NCI-H1436 treated with DMSO at 0.1 percent for 48 hours (cell line): ENCODE measurements at places on chromosomes 3 and 15.

DNA sequence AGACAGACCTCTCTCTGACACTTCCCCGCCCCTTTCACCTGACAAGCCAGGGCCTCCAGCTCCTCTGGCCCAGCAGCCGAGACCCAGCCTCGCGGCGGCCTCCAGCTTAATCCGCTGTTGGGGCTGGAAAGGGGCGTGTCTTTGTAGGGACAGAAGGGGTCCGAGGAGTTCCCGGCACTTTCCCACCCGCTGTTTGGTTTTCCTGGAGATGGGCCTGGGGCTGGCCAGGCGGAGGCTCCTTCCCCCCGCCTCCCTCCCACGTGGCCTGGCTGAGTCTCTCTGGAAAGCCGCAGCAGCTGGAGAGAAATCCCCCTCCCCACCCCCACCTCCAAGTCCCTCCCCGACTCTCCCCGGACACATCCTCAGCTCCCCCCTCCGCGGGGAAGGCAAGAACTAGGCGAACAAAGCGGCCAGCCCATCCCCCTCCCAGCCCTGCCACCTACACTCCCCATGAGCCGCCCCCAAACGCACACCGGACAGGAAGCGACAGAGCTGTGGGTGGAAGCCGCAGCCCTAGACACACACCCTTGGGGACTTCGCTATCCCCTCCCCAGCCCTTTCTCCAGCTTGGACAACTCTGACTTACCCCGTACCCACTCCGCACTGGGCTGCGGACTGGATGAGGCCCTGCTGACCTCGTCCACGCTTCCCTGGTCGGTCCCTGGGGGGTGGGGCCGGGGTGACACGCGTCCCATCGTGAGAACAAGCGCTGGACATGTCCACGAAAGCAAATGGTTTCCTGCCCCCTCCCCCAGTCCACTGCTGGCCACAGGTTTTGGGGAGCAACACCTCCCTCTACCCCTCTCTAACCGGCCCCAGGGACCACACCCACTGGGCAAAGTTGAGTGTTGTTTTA is 1.2 kb downstream of the IGDCC4 start:
- DNase-seq, result no peak

- no peak for DNase-seq
Observed at GRCh38 chr3:78621061-78621716, 1146.6 kb downstream of the ROBO1 start.

- no peak for DNase-seq
Observed at GRCh38 chr3:126102530-126102951, 18.6 kb upstream of the SLC41A3 start.

DNA sequence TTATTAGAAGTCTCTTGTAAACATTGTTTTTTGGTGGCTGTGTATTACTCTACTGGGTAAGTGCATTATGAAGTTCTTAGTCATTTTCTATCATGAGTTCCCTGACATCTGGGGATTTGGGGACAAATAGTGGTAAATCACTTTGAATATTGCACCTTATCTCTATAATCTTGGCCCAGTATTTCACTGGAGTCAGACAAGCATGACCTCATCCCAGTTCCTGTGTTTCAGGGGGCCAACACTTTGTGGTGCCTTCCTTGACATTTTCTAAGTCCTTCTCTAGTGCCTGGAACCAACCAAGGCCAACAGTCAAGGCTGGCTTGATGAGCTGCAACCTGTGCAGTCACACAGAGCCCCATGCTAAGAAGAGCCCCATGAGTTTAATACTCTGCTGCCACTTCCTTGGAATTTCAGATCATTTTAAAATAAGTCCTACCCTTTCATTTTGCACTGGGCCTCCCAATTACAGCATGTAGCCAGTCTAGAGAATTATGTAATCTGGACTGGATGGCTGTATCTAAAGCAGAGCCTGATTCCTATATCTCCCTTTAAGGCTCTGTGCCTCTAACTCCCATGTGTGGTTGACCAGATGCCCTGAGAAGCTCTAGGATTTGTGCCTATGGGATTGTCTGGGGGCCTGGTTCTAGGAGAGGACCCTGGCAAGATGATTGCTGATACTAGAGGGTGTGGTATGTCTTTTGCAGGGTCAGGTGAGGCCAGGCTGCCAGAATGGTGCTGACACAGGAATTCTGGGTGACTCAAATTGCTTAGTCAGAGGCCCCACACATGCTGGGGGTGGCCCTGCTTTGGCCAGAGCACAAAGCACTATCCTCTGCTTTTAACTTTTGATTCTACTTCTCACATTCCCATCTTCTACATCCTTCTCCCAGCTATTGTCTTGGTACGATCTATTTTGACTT is 319.6 kb upstream of the TBC1D5 start:
- DNase-seq, result no peak

DNA sequence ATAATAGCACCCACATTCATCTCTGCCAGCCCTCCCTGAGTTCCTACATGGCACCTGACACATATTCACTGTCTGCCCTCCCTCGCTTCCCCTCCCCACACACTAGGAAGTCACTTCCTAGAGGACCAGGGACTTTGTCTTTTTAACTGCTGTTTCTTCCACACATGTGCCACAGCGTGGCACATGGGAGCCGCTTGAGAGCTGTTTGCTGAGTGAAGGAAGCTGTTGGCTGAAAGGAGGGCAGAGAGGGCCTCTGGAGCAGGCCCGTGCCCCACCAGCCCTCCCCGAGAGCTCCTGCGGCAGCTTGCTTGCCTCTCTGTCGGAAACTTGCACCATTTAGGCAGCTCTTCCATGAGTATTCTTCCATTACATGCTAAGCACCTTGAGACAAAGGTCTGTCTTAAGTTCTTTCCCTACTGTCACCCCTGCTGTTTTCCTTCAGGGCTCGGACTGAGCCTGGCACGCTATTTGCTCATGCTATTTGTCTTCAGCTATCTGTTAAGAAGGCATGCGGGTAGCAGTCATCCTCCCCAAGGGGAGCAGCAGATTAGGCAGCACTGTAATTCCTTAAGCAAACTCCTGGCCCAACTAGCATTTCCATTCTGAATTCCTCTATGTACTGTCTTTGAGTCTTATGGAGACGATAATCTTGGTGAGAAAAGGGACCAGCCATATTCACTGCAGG is 72.2 kb downstream of the CACNA1D start:
- DNase-seq, result no peak

GRCh38 chr3:138862531-138862923 is 27.8 kb upstream of the PIK3CB start:
- DNase-seq, result no peak

GRCh38 chr3:124773351-124774326 is 43.4 kb downstream of the UMPS start:
- DNase-seq, result no peak

- no peak for DNase-seq
Observed at GRCh38 chr15:95669146-95669922, 661.2 kb upstream of the NR2F2 start.

DNA sequence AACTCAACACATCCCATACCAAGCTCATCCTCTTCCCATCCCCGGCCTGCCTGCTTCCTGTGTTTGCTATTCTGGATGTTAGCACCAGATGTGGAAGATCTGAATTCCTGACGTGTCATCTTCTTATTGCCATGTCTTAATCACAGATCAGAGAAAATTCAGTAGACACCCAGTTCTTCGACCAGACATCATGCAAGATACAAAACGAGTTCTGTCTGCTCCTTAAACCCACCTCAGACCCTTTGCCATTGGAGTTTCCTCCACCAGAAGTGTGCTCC is 52.0 kb downstream of the FGD5 start:
- no peak for DNase-seq

- DNase-seq, result no peak
Observed at GRCh38 chr3:141459008-141459407, 27.8 kb upstream of the RASA2 start.

GRCh38 chr3:104190681-104191080 is 1176.0 kb upstream of the ALCAM start:
- DNase-seq, result no peak

GRCh38 chr3:42014921-42015533 is 53.1 kb upstream of the ULK4 start:
- DNase-seq, result no peak

DNA sequence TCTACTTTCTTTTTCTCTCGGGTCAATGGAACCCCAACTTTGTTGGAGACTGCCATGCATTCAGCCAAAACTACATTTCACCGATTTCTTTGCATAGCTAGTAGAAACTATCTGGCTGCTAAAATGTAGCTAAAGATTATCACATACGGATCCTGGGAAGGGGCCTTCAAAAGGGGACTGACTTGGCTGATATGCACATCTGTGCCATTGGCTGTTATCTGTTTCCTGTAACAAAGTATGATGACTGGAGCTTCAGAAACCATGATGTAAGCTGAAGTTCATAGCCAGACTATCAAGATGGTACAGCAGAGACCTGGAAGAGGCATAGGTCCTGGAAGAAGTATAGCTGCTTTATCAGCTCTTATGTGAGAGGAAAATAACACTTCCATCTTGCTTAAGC is 179.1 kb downstream of the NSUN3 start:
- no peak for DNase-seq

DNA sequence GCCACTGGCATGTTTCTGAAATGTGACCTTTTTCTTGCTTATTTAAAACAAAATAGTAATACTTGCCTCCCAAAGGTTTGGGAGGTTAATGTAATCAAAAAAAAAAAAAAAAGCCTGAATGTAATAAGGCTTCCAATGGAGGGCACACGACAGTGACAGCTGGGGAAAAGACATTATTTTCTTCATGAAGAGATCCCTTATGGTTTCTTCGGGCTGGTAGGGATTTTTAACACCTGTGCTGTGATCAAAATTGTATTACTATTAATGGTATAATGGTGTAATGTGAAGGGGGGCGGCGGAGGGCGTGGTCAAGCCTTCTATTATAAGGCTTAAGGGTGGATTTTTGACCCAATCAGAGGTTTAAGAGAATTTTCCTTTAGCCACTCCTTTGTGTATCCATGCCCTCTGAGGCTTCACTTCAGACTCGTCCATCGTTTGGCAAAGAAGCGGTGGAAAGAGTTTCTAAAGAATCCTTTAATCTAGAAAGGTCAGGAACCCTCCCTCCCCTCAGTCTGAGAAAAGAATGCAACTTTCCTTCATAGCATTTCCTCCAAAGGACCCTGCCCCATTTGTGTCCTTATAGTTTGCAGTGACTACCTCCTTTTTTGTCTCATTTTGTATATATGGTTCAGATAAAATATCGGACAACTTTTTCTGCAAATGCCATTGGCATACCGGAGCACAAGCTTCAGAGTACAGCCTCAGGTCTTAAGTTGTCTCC is 89.5 kb upstream of the CHD2 start:
- peak; percentile 51 for DNase-seq

- no peak for DNase-seq
Observed at GRCh38 chr3:111963424-111963823, 15.4 kb upstream of the ABHD10 start.

GRCh38 chr3:30206051-30206450 is 400.4 kb upstream of the TGFBR2 start:
- no peak for DNase-seq

- no peak for DNase-seq
Observed at GRCh38 chr3:128965818-128966217, 28.1 kb downstream of the CFAP92 start.
